ENCODE measurements at places on chromosomes 12 and 14.

- DNase-seq, result no peak
Observed at GRCh38 chr12:107891967-107892366, 117.5 kb downstream of the ASCL4 start.

GRCh38 chr12:120469450-120470149, at the start of gene SRSF9:
TSS of gene SRSF9 (minus strand) at chr12:120469748. CDS start at chr12:120469609, 139 bp downstream.
- DNase-seq, result peak; percentile 86

- DNase-seq, result no peak
Observed at GRCh38 chr12:91335699-91336098, 153.1 kb upstream of the DCN start.

DNA sequence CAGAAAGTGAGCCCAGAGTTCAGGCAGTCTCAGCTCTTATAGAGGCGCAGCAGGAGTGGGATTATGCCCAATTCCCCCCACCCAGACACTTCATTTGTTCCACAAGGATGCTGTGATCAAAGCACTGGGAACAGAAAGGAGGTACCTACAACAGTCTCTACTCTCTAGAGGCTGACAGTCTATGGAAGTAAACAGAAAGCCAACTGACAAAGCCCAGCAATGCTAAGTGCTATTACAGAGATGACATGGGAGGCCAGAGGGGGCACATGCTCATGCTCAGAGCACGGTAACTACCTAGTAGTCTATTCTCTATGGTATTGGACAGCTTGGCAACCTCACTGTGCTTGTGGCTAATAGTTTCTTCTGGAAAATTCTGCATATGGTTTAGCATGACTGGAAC, 85.9 kb downstream of the STXBP6 start:
- DNase-seq, result no peak

GRCh38 chr12:16100206-16100605, 177.3 kb downstream of the SLC15A5 start:
- no peak for DNase-seq

GRCh38 chr14:74333909-74334308, 14.4 kb upstream of the VRTN start:
- no peak for DNase-seq

Data from DMS79 (cell line).